T-helper 2 cell treated with Interferon-gamma antibody and Interleukin-4, amounts not matched to agents 100 ng/mL and 5 ng/mL, for 36 hours (primary cell): ENCODE measurements at places on chromosomes 12 and 14. TPM values are rescaled to one million over a fixed set of nuclear protein-coding genes. Genes with fewer than 3 reads are reported as not detected.

Gene FLRT2
- not detected in 2 replicates for total RNA-seq

Gene FANCM
- 17.1 and 17.4 TPM in 2 replicates for total RNA-seq

Gene PRICKLE1
- 0.25 and 0.61 TPM in 2 replicates for total RNA-seq

Gene C12orf76
- 22.8 and 23.8 TPM in 2 replicates for total RNA-seq

Gene OVCH1
- total RNA-seq: not detected in 2 replicates

Gene PTPN11
- total RNA-seq: 100 TPM in 2 replicates

Gene STAC3
- 8.8 and 9.1 TPM in 2 replicates for total RNA-seq

Gene SMIM41
- not detected in 2 replicates for total RNA-seq

Gene A2ML1
- total RNA-seq: not detected in 2 replicates

Gene CLEC1B
- total RNA-seq: not detected in 2 replicates

Gene INSM2
- not detected in 2 replicates for total RNA-seq

Gene SLC35F4
- not detected in 2 replicates for total RNA-seq

Gene NID2
- 0.36 and 0.82 TPM in 2 replicates for total RNA-seq

Gene BHLHE41
- total RNA-seq: not detected in 2 replicates

Gene ITPK1
- 80.6 and 84.1 TPM in 2 replicates for total RNA-seq

Gene TAS2R19
- 3.1 and 3.5 TPM in 2 replicates for total RNA-seq

Gene MMP17
- 0.23 TPM in 1 of 2 replicates, not detected in the other for total RNA-seq

Gene OR11G2
- total RNA-seq: not detected in 2 replicates

Gene SLC39A5
- 0.86 and 1.0 TPM in 2 replicates for total RNA-seq

Gene WNT1
- not detected in 2 replicates for total RNA-seq

Gene ANKRD33
- not detected in 2 replicates for total RNA-seq
